ENCODE measurements at places on chromosomes 6 and 20. TPM values are rescaled to one million over a fixed set of nuclear protein-coding genes. Genes with fewer than 3 reads are reported as not detected.

GRCh38 chr6:110422444-110422822 lies 7.1 kb upstream of the DDO start:
- no peaks in the 10 kb centered on the region for H3K4me1 ChIP-seq
- no peak overlapping the region for H3K4me3 ChIP-seq
- DNase-seq, result no peak

DNA sequence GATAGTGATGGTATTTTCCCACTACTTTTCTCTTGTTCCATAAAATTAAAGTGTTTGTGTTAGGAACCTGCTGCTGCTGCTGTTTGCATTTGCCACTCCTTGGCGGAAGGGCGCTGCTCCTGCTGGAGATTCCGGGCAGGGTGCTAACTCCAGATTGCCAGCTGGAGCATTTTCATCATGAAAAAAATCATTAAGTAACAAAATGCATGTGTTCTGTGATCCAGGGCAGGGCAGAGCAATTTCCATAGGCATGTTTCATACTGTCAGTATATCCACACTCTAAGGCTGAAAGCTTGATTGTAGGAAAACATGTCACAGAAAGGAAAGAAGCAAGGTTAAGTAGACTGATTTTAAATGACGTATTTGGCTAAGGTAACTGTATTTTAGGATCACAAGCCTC lies 24.0 kb downstream of the PBOV1 start:
- H3K36me3 ChIP-seq, result no peaks in the 10 kb centered on the region
- H3K4me3 ChIP-seq, result no peak overlapping the region
- peak overlapping the region; percentile 53 for H3K27ac ChIP-seq
- no peaks in the 10 kb centered on the region for H3K27me3 ChIP-seq

GRCh38 chr6:134723081-134723871 lies 226.6 kb downstream of the ALDH8A1 start:
- H3K27me3 ChIP-seq, result no peaks in the 10 kb centered on the region
- H3K27ac ChIP-seq, result no peak overlapping the region
- no peak overlapping the region for H3K4me3 ChIP-seq
- no peaks in the 10 kb centered on the region for H3K36me3 ChIP-seq

- DNase-seq, result no peak
- no peak overlapping the region for H3K4me3 ChIP-seq
- no peaks in the 10 kb centered on the region for H3K27me3 ChIP-seq
- H3K27ac ChIP-seq, result no peak overlapping the region
- H3K4me1 ChIP-seq, result no peaks in the 10 kb centered on the region
Observed at GRCh38 chr6:72401865-72402264, 220.0 kb upstream of the KCNQ5 start.

DNA sequence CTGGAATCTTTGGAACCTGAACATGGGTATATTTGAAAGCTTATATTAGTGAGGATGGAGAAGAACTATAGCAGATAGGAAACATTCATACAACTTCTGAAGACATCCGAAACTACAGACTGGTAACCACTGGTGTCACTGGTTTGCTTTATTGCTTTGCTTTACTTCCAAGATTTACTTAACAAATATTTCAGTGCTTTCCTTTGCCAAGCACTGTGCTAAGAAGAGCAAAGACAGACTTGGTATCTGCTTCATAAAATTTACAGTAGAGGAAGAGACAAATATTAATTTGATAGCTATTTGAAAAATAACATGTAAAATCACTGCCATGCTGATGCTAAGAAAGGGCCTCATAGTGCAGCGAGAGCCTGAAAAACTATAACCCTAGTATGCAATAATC lies 1.8 kb downstream of the TPD52L1 start:
- no peak for DNase-seq
- H3K4me3 ChIP-seq, result no peak overlapping the region
- peaks cover 5% of the 10 kb centered on the region for H3K4me1 ChIP-seq
- no peaks in the 10 kb centered on the region for H3K27me3 ChIP-seq

DNA sequence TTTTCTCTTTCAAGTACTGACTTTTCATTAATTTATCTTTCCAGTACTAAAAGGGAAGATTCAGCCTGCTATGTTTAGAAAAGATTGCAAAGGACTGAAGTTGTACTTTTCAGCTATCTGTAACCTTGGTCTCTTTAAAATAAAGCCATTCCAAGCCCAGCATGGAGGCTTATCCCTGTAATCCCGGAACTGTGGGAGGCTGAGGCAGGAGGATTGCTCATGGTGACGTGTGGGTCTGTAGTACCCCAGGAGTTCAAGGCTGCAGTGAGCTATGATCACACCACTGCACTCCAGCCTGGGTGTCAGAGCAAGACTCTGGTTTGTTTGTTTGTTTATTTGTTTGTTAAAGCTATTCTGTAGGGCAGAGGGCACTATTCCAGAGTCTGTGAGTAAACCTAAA lies 50.6 kb upstream of the TMEM170B start:
- peaks cover 4% of the 10 kb centered on the region for H3K4me1 ChIP-seq
- DNase-seq, result no peak
- no peaks in the 10 kb centered on the region for H3K27me3 ChIP-seq
- no peaks in the 10 kb centered on the region for H3K36me3 ChIP-seq

DNA sequence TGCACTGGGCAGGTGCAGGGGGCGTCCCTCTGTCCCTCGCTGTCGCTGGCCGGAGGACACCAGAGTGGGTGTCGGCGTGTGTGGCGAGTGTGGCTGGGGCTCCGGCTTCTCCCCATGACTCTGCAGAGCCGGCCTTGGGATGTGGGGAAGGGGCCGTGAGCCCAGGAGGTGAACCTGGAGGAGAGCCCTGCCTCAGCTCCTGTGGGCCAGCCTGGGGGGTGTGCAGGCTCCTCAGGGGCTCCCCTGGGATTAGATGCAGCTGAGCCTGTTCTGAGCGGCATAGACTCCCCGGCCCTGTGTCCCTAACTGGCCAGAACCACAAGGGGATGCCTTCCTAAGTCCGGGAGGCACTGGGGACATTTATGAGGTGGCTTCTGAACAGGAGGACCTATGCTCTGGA lies 73.2 kb upstream of the GATA5 start:
- no peak for DNase-seq
- H3K36me3 ChIP-seq, result no peaks in the 10 kb centered on the region
- no peak overlapping the region for H3K4me3 ChIP-seq
- peaks cover 65% of the 10 kb centered on the region for H3K27me3 ChIP-seq

Gene FOXQ1
- total RNA-seq, result 12.3 TPM

Gene CENPQ
- 3.8 TPM for total RNA-seq

Gene PPP1R14C
- 10.0 TPM for total RNA-seq

Gene NR2E1
- not detected for total RNA-seq

Measured in upper lobe of right lung (tissue), 1 donor.